ENCODE measurements at places on chromosomes 7 and 10.

DNA sequence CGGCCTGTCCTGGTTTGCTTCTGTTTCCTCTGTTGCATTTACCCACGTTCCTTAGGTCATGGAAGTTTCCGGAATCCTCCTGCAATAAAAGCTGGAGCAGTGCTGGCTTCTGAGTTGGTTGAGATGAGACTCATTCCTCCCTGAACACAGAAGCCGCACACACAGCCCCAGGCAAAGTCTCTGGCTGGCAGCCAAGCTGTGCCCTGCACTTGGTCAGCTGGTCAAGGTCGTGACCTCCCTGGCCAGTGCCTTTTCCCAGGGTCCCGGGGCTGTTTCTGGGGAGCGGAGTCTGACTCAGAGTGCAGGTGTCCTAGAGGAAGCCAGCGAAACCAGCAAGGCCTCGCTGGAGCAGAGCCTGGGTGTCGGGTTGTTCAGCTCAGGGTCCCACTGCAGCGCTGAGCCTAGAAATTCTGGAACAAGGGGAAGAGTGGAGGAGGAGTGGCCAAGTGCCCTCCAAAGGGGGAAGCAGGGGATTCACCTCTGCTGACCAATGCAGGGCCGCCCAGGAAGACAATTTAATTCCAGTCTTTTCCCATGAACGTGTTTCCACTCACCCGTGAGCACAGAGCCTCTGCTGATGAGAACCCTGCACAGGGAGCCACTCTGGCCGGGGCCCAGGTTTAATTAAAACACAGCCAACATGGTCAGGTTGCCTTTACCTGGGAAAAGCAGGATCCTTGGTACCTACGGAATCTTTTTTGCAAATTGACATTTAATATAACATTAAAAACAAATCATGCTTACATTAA lies 245.5 kb upstream of the PPP2R2D start:
- DNase-seq, result no peak

DNA sequence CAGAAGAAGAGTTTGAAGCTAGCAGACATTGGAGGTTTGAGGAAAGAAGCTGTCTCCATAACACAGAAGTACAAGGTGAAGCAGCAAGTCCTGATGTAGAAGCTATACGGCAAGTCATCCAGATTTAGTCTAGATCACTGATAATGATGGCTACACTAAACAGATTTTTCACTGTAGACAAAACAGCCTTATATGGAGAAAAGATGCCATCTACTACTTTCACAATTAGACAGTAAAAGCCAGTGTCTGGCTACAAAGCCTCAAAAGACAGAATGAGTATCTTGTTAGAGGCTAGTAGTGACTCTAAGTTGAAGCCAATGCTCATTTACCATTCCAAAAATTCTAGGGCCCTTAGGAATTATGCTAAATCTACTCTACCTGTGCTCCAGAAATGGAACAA lies 85.1 kb downstream of the SNX13 start:
- DNase-seq, result no peak

DNA sequence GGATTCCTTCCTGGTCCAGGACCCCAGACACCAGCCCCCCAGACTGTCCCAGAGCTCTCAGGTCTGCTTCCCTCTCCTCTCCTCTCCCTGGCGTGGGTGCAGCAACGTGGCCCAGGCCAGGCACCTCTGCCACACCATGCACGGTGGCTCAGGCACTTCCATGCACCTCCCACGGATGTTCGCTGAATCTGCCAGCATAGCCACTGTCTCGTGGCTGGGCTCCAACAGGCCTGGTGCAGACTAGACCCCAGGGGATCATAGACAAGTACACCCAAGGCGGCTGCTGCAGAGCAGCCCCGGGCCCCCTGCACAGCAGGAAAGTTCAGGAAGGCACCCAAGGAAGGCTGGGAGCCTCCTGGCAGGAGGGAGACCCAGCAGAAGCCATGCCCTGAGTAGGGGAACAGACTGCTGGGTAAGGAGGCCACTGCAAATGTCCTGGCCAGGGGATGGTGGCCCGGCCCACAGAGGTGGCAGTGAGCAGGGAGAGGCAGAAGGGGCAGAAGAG lies 4.4 kb downstream of the RASGEF1A start:
- no peak for DNase-seq

DNA sequence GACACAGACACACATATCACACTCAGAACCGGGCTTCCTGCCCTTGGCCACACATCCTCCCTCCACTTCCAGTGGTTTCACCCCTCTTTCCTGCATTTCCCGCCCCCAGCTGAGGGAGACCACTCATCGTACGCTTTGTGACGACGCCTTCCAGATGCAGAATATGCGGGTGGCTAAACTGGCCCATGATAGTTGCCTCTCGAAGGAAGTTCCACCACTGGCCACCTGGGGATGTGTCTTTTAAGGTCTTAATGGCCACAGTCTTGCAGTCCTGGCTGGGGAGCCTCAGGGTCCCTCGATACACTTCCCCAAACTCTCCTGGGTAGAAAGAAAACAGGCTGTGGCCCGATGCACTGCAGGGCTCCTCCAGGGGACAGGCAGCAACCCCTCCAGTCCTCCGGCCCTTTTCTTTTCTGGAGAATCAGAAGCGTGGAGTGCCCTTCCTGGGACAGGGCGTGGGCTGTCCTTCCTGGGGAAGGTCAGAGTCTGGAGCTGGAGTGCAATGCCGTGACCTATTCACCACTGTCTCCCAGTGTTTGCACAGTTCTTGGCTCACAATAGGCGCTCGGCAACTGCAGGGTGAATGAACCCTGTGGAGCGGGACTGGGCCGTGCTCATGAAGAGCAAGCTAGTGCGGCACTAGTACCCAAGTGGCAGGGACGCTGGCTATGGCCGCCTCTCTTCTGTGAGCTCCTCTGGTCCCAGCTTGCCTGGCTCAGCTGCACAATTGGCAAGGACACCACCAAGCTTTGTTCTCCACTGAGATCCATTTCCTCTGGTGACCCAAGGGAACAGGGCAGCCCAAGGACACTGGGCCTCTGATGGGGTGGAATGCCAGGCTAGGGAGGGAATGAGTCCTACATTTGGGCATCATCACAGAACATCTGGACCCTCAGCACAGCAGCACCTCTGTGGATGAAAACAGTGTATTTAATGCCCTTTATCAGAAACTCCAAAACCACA lies 13.2 kb downstream of the EPHA1 start:
- DNase-seq, result no peak

DNA sequence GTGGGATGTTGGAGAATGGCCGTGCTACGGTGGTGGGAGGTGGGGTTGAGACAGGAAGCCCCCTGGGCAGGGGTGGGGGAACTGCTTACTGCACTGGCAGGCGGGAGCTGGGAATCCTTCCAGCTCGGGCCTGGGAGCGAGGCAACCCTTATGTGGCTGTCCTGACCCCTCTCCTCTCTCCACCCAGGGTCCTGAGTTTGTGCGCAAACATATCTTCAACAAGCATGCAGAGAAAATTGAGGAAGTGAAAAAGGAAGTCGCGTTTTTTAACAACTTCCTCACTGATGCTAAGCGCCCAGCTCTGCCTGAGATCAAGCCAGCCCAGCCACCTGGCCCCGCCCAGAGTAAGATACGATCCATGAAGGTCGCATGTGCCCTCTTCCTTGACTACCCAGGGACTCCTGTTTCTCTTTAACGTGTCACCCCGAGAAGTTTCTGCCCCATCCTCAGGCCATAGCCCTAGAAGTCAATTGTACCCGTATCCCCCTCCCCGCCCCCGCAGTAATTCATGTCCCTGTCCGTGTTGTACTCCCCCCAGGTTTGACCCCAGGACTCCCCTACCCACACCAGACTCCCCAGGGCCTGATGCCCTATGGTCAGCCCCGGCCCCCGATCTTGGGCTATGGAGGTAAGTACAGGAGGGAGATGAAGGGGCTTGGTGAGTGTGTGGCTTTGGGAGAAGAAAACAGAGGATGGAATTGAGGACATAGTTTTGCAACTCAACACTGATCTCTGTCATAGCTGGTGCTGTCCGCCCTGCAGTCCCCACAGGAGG lies 1.8 kb downstream of the UFSP1 start:
- DNase-seq, result no peak

DNA sequence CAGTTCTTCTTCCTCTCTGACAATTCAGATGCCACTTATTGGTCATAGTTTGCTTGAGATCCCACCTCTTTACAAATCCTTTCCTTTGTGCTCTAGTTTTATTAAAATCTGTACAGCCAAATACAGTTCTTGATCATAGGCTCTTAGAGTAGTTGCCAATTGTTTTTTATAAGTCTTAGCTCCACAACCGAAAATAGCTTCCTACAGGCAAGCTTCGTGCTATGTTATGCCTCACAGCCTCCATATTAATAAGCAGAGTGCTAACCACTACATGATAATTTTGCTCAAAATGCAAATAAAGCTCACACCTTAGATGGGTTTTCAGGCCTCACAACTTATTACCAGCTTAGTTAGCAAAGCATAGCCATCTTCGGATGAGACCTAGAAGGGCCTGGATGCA lies 688.9 kb downstream of the MAGI2 start:
- DNase-seq, result no peak

DNA sequence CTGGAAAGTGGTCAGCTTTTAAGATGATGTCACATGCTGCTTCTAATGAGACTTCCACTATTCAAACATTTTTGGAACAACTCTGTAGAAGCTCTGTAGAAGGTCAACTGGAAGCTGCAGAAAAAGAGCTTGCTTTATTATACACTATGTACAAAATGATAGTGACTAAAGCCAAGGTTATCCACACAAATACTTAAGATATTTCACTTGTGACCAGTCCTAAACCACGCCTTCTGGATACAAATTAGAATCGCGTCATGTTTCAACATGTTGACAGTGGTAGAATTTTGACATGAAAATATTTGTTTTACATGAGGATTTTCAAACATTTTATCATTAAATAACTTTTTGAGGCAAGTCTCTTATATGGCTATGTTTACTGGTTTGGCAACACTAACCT lies 499.6 kb upstream of the PHF14 start:
- DNase-seq, result no peak

- no peak for DNase-seq
Measured at GRCh38 chr7:112864380-112864779, 74.2 kb upstream of the TMEM168 start.

DNA sequence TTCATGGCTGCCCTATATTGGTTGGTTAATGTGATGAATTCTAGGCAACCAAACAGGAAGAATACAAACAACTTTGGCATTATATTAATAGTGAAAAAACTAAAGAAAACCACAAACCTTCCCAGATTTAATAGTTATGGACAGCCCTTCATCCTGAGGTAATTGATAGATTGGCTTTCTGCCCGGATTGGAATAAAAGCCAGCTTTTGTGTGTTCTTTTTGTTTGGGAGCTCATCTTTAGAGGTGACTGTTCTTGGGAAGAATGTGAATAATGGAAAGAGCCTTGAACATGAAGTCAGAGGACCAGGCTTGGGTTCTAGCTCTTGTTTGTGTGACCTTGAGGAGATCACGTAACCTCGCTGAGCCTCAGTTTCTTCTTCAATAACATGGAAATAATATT lies 92.3 kb downstream of the VTI1A start:
- no peak for DNase-seq

- DNase-seq, result no peak
Measured at GRCh38 chr7:138838166-138838565, 40.2 kb upstream of the ATP6V0A4 start.

GRCh38 chr7:79515358-79515757 lies 61.9 kb upstream of the MAGI2 start:
- no peak for DNase-seq

GRCh38 chr7:156635529-156636385 lies 4.8 kb upstream of the RNF32 start:
- no peak for DNase-seq

GRCh38 chr7:117480055-117480362 lies 184 bp downstream of the CFTR start:
- no peak for DNase-seq
